ENCODE measurements at places on chromosomes 3 and 15. TPM values are rescaled to one million over a fixed set of nuclear protein-coding genes. Genes with fewer than 3 reads are reported as not detected.

- peaks cover 23% of the 10 kb centered on the region for H3K27me3 ChIP-seq
- H3K4me1 ChIP-seq, result peaks cover 16% of the 10 kb centered on the region
- H3K36me3 ChIP-seq, result peaks cover 7% of the 10 kb centered on the region
- H3K27ac ChIP-seq, result no peak overlapping the region
Observed at GRCh38 chr3:97817965-97818364, 3.8 kb upstream of the CRYBG3 start.

Gene TPRG1
- polyA plus RNA-seq, result not detected

Gene TGM5
- polyA plus RNA-seq, result not detected

Gene ZNF660
- polyA plus RNA-seq, result 1.2 TPM

Gene ALPK3
- 0.04 TPM for polyA plus RNA-seq

DNA sequence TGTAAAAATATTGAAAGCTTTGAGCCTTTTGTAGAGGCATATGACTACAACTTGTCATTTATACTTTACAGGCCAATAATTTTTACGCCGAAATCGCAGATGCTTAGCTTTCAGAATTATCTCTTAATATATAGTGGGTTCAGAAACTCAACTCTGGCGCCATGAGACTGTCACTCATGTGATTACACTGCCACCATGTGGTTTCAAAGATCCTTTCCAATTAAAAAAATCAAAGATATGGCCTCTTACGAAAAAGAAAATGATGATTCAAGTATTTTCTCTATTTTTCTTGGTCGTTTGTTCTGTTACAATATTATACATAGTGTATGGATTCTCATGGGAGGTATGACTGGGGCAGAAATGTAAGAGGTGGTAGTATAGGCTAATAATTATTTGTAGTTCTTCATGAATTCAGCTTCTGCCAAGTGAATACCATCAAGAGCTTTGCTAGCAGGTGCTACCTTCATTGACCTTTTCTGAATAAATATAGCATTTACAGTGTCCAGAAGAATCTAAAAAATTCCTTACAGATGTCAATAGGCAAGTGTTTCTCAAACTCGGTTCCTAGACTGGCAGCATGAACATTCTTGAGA is 751.7 kb upstream of the GOLIM4 start:
- H3K4me1 ChIP-seq, result no peaks in the 10 kb centered on the region
- no peak overlapping the region for H3K27ac ChIP-seq
- H3K27me3 ChIP-seq, result peaks cover 21% of the 10 kb centered on the region
- no peaks in the 10 kb centered on the region for H3K36me3 ChIP-seq
- H3K4me3 ChIP-seq, result no peak overlapping the region

DNA sequence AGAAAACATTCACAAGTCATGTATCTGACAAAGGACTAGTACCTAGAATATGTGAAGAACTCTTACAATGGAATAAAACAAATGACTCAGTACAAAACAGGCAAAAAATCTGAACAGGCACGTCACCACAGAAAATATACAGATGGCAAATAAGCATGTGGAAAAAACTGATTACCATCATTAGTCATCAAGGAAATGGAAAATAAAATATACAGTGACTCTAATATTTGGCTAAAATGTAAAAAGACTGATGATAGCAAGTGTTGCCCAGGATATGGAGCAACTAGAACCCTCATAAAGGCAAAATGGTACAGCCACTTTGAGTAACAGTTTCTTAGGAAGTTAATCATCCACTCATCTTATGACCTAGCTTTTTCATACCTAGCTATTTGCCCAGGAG is 95.8 kb upstream of the ABHD17C start:
- no peak overlapping the region for H3K4me3 ChIP-seq
- H3K4me1 ChIP-seq, result no peaks in the 10 kb centered on the region
- H3K27me3 ChIP-seq, result no peaks in the 10 kb centered on the region
- DNase-seq, result no peak
- no peaks in the 10 kb centered on the region for H3K36me3 ChIP-seq

DNA sequence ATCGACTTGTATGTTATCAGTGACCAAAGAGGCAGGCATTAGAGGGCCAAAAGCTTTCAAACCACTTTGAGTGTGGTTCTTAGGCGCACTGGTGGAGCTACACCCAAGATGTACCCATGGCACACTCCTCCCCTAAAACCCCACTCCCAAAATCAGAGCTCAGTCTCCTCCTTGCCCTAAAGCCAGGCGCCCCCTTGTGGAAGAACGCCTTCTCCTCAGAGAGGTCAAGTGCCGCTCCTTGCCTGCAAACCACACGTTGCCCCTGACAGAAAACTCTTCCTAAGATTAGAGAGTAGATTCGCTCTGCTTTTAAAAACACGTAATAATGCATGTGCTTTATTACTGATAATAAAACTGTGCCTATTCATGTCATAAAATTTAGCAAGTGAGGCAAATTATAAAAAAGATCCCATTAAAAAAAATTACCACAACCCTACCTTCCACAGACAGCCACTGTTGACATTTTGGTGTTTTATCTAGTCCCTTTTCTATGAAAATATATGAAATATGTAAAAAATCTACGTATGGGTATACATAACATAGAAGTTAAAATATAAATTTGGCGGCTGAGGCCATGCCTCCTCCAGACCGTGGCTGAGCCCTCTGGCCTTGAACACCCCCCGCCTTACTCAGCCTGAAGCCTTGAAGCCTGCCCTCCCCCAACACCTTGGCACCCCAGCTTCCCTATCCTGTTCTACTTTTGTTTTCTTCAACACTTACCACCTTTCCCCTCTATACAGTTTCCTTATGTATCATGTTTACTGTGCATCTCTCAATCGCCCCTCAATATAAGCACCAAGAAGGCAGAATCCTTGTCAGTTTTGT is 33.5 kb downstream of the BCL2L10 start:
- DNase-seq, result peak; percentile 62
- peaks cover 24% of the 10 kb centered on the region for H3K4me1 ChIP-seq
- H3K4me3 ChIP-seq, result no peak overlapping the region
- no peak overlapping the region for H3K27ac ChIP-seq
- peaks cover 9% of the 10 kb centered on the region for H3K27me3 ChIP-seq

Gene HIGD2B
- not detected for polyA plus RNA-seq

DNA sequence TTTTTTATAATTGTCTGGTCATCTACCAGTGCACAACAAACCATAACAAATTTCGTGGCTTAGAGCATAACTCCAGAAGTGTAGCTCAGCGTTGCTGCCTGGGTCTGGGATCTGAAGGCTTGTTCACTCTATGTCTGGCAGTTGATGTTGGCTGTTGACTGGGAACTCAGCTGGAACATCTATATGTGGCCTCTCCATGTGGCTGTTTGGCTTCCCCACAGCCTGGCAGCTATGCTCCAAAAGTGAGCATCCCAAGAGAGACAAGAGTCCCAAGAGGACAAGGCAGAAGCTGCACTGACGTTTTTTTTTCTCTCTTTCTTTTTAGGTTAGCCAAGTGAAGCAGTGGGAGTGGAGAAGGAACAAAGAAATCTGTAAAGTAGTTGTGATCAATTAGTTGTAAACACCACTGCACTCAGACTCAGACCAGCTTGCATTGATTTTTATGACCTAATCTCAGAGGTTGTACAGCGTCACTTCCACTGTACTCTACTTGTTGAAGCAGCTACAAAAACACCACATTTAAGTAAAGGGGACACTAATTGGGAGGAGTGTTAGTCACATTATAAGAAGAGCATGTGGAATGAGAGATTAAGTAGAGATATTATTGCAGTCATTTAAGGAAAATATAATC is 2.5 kb upstream of the GPR176 start:
- no peak for DNase-seq
- peak overlapping the region; percentile 26 for H3K4me3 ChIP-seq
- H3K4me1 ChIP-seq, result peaks cover 17% of the 10 kb centered on the region
- peak overlapping the region; percentile 48 for H3K27ac ChIP-seq
- H3K27me3 ChIP-seq, result peaks cover 11% of the 10 kb centered on the region
- no peaks in the 10 kb centered on the region for H3K36me3 ChIP-seq

GRCh38 chr3:28250999-28251398 is 9.6 kb downstream of the CMC1 start:
- H3K27me3 ChIP-seq, result no peaks in the 10 kb centered on the region
- no peak overlapping the region for H3K4me3 ChIP-seq
- DNase-seq, result no peak
- peaks cover 21% of the 10 kb centered on the region for H3K4me1 ChIP-seq

DNA sequence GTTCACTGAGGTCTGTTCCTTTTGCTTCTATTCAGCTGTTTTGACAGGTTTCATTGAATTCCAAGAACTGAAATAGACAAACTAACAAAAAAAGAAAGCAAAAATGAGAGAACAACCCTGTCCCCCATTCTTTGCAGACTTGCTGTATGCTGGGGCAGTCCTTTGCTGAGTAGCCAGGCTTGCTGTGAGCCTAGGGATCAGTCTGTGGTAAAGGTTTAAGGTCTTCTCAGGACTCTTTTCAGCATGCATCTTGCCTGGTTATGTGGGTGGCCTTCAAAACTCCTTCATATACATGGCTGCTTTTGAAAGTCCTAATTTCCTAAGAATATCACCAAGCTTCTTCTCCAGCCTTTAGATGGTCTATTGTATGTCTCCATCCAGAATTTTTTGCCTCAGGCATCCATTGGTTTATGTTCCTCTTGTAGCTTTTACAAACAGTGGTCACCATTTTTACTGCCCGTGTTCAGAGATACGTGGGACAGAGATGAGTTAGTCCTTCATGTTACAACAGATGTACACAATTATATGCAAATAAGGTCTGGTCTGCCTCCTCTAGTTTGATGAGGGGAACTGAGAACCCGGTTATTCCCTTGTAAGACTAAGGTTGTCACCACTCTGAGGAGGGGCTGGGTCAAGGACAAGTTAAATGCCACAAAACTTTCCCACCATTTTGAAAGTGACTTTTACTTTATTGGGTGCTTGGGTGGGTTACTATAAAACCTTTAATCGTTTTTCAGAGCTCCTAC is 41.4 kb downstream of the SACM1L start:
- H3K4me3 ChIP-seq, result peak overlapping the region; percentile 3
- H3K27ac ChIP-seq, result no peak overlapping the region

Gene LRTM1
- not detected for polyA plus RNA-seq

Gene KIF7
- not detected for polyA plus RNA-seq

GRCh38 chr3:133259767-133260166 is 140.1 kb upstream of the BFSP2 start:
- no peak overlapping the region for H3K4me3 ChIP-seq
- no peak for DNase-seq
- H3K4me1 ChIP-seq, result no peaks in the 10 kb centered on the region
- no peaks in the 10 kb centered on the region for H3K36me3 ChIP-seq
- no peak overlapping the region for H3K27ac ChIP-seq

Gene ITPKA
- not detected for polyA plus RNA-seq

DNA sequence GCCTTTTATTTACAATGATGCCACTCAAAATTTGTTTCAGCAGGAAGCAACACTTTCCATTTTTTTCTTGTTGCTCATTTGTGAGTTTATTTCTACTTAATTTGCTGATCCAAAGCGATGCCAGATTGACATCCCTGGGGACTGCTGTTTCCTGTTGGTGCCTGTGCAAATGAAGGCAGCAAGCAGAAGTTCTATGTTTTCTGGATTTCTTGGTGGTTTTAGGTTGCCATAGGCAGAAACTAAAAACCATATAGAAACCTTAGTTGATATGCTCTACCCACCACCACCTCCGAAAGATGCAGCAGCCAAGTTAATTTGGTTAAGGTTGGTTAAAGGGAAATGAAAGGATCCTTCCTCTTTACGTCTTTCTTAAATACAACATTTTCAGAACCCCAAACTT is 356.2 kb downstream of the RBMS3 start:
- no peak for DNase-seq
- H3K4me3 ChIP-seq, result no peak overlapping the region
- H3K27me3 ChIP-seq, result no peaks in the 10 kb centered on the region
- H3K27ac ChIP-seq, result no peak overlapping the region
- no peaks in the 10 kb centered on the region for H3K36me3 ChIP-seq

Gene ROPN1
- not detected for polyA plus RNA-seq

- no peaks in the 10 kb centered on the region for H3K4me1 ChIP-seq
- no peaks in the 10 kb centered on the region for H3K36me3 ChIP-seq
- H3K27me3 ChIP-seq, result peaks cover 19% of the 10 kb centered on the region
- no peak overlapping the region for H3K4me3 ChIP-seq
Observed at GRCh38 chr3:69865925-69866679, 126.8 kb downstream of the MITF start.

DNA sequence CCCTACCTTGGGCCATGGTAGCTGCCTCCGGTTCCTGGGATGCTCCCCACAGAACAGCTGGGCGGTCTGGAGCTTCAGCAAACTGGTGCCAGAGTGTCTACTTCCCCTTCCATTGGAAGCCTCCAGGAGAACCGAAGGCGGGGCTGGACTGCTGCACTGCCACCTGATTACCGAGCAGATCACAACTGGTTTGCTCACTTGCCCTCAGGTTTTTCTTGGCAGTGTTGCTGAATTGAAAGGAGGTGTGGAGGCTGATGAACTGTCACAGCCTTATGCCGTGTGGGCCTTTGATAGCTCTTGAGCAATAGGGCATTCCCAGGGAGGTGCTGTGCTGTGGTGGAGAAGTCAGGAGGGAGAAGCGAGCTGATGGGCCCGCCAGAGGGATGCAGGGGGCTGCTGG is at the start of gene TGM5:
Gene TGM5, minus strand, starts transcription at position 95 of the 400 bp plus-strand sequence. Its CDS starts 79 bp downstream, at position 16.
- peaks cover 37% of the 10 kb centered on the region for H3K4me1 ChIP-seq
- H3K4me3 ChIP-seq, result no peak within 1 kb of the TSS
- no peak for DNase-seq

GRCh38 chr15:48433226-48433886 is 102.1 kb downstream of the DUT start:
- no peak overlapping the region for H3K4me3 ChIP-seq
- no peaks in the 10 kb centered on the region for H3K36me3 ChIP-seq
- no peaks in the 10 kb centered on the region for H3K27me3 ChIP-seq
- DNase-seq, result no peak
- H3K27ac ChIP-seq, result no peak overlapping the region

Gene CHL1
- polyA plus RNA-seq, result 3.6 TPM

GRCh38 chr3:184765730-184766074 is 46.3 kb upstream of the VPS8 start:
- peak overlapping the region; percentile 40 for H3K4me3 ChIP-seq
- H3K27me3 ChIP-seq, result peaks cover 16% of the 10 kb centered on the region
- peaks cover 21% of the 10 kb centered on the region for H3K4me1 ChIP-seq
- no peak overlapping the region for H3K27ac ChIP-seq
- no peaks in the 10 kb centered on the region for H3K36me3 ChIP-seq

DNA sequence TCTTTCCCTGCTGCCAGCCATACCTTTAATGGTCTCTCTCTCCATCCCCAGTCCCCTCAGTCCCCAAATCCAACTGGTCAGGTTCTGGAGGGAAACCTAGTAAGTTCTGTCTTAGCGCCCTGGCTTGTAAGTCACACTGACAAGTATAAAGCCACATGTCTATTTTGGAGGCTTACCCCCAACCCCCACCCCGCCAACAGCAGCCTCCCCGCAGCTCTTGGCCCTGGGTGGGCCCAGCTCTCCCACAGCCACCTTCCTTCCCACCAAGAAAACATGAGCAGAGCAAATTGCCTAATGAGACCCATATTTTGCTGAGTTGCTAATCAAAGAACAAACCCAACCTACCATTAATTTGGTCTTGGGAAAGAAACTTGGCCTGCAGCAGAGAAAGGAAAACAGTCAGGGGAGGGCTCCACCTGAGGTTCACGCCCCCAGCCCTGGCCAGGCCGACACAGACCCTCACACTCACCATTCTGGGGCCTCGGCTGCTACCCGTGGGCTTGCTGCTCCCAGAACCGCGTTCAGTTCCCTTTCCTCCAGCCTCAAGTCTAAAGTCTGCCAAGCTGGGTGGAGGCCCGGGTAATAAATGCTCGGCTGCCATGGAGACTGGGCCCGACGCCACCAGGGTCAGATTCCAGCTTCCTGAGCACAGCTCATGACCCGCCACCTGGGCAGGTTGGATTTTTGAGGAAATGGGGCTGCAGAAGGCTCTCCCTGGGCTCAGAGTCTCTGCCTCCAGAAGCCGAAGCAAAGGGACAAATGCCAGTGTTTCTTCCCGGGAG is at the start of gene CALML4:
Gene CALML4, minus strand, starts transcription at position 557 of the 782 bp plus-strand sequence. Its CDS starts 85 bp downstream, at position 472.
- no peaks in the 10 kb centered on the region for H3K36me3 ChIP-seq
- H3K4me3 ChIP-seq, result no peak within 1 kb of the TSS
- H3K4me1 ChIP-seq, result peaks cover 25% of the 10 kb centered on the region
- peak within 1 kb of the TSS; percentile 57 for H3K27ac ChIP-seq
- no peak for DNase-seq
